Activated effector memory CD4-positive, alpha-beta T cell treated with Interleukin-2 at 50 U/mL for 16 hours (primary cell): ENCODE measurements at places on chromosomes 5 and 9.

DNA sequence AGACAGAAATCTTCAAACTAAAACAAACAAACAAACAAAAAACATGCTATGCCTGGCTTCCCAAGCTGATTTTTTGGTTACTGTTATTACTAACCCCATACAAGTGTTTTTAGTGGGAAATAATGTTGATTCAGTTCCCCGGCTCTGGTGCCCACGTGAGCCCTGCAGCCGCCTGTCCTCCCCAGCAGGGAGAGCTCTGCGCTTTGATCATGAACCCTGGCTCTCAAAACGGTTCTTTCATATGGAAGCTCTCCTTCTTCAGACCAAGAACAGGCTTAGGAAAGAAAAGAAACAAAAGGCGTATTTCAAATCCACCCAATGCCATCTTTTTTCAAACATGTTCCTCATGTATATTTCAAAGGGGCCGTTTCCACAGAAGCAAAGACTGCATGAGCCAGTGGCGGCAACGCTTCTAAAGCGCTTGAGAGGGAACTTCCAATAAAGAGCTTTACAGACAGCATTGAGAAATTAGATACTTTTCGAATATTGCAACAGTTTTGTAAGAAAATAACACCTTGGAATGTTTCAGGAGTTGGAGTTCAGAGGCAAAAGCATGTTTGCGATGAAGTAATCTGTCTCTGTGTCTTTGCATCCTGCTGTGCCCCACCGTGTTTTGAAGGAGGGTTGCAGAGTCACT is 74.8 kb downstream of the ICE1 start:
- DNase-seq = no peak

- DNase-seq = no peak
Measured at GRCh38 chr9:4746278-4747030, 5.5 kb upstream of the AK3 start.

DNA sequence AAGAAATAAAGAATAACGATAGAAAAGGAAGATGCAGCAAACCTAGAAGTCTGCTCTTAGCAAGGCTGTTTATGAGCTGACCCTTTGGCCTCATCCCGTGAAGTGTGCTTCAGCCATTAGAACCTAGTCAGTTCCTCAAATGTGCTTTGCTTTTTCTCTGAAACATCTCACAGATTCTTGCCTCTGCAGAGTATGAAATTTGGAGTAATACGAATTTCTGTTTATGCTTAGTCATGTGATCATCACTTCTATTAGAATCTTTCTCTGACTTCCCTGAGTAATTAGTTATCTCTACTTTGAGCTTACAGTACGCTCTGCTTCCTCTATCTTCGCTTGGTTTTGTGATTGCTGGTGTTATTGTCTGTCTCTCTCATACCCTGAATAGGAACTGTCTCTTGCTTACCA is 11.3 kb downstream of the CYSTM1 start:
- no peak for DNase-seq

DNA sequence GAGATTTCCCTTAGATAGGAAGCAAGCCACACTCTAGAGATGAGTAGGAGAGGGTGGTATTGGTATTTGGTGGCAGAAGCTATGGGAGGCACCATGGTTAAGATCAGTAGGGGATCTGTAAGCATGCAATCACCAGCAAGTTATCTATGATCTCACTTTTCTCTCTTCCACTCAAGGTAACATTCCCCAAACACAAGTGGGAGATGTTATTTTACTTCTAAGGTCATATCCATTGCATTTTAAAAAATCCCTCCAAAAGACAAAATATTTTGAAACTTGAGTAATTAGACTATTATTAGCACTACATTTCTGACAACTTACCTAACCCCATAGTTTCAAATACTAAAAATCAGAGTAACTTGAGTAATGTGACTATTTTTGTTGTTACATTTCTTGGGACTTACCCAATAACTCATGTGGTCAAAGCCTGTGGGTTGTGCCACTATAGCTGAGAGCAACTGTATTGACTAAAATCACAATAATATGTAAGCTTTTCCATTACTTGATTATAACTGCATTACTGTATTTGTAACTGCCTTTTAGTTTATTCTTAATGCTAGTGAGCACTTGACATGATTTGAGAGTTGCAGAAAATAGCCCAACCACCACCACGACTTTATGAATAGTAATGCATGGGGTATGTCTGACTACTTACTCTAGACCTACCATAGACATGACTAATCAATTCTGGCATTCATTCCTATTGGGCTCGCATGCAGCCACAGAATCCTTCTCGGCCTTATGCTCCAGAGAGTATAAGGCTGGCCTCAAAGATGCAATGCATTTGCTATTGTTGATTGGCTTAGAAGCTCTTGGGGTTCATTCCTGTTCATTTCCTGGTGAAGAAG is 264.7 kb downstream of the TRIM32 start:
- DNase-seq = no peak

GRCh38 chr5:168365581-168366081 is 74.2 kb downstream of the WWC1 start:
- no peak for DNase-seq

DNA sequence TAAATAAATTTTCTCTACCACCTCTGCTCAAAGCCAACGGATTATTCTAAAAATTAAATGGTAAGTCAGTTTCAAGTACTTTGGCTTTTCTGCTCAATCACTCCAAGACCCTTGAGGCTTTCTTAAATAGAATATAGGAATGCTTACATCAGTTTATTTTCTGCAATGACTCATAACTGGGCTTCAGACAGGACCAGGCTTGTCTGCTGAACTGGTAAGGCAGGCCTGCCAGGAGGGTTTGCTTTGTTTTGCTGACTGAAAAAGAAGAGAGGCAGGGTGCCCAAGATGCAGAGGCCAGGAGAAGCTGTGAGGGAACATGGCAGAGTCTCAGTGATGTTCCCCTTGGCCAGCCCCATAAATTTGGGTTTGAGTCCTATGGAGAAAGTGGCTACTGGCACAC is 60.3 kb upstream of the EPB41L4A start:
- no peak for DNase-seq

DNA sequence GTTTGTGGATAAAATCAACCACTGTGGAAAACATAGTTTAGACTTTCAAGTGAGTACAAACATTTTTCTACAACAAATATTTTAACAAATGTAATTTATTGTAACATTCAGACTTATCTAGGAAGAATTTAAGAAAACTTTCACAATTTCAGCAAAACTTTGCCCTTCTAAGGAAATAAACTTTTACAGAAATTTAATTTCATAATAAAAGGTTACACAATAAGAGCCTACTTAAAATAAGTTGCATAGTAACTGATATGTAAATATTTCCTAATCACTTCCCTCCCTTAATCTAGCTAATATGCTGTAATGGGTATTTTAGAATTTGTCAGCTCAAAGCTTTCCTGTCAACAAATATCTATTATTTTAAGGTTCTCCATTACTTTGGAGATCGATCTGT is 1899.9 kb downstream of the MAT2B start:
- no peak for DNase-seq

DNA sequence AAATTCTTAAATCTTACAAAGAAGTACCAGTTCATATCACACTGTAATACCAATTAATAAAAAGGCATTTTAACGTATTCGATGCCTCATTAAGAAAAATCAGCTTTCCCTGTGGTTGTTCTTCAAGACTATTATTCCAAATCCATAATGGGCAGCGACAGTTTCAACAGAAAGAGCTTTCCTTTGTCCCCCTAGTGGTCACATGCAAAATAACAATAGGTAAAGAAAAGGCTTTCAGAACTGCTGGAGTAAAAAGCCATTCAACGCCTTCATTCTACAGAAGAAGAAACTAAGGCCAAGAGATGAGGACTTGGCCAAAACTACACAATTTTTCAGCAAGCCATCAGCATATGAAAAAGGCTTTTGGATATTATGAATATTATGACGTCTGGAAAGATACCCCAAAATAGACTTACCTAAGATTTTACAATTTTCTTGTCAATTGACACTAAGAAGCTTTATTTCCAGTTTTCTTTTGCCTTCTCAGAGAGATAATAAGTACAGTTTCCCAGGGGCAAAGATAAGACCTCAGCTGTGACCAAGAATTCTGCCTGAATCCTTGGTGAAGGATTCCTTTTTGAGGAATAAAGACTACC is 6.7 kb upstream of the CDH6 start:
- DNase-seq = no peak
